ENCODE measurements at places on chromosomes 1 and 21. TPM values are rescaled to one million over a fixed set of nuclear protein-coding genes. Genes with fewer than 3 reads are reported as not detected.

DNA sequence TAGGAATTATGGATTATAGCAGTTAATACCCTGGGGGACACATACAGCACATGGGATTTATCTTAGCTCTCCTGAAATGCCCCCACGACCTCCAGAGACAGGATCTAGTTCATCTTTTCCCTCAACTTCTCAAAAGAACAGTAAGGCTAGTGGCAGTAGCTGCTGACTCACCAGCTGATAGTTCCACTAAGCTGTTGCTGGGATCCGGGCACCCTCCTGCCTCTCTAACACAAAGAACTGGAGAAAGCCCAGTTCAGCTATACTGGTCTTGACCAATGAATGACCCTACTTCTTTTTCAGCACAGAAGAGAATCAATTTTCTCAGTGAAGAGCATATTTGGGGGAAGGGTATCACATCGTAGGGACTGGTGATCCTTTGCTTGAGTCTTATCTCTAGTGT is 84.1 kb downstream of the PGBD5 start:
- no peak for DNase-seq

GRCh38 chr1:174448531-174448883 is 743 bp downstream of the GPR52 start:
- no peak for DNase-seq

DNA sequence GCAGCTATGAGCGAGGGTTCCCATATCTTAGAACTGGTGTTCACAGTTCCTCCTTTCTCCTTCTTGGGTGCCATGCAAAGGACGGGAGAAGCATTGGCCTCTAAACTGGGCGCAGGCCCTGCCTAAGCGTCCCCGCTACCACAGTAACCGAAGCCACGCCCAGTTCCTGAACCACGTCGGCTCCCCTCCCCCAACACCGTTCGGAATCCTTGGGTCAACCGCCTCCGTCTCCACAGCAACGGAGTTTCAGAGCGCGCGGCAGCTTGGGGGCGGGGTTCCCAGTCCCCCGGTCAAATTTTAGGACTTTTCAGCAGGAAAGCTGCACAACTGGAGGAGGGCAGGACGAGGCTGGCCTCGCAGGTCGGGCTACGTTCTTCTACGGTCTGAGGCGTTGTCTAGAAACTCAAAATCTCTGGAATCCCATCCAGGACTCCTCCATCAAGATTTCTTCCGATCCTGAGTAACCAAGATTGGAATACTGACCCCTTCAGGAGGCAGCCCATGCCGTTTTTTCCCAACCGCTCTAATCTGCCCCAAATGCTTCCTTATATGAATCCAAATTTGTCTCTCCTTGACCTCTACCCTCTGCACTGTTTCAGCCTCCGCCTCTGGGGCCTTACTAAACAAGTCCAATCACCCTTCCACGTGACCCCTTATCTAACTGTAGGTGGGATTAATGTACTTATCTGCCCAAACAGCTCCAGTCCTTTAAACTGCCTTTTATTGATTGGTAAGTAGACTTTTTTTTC is at the start of gene SPAG17:
Gene SPAG17 (minus strand): TSS at position 145 of the 749 bp plus-strand sequence. CDS start 71 bp downstream, at position 74.
- DNase-seq = peak; percentile 84

DNA sequence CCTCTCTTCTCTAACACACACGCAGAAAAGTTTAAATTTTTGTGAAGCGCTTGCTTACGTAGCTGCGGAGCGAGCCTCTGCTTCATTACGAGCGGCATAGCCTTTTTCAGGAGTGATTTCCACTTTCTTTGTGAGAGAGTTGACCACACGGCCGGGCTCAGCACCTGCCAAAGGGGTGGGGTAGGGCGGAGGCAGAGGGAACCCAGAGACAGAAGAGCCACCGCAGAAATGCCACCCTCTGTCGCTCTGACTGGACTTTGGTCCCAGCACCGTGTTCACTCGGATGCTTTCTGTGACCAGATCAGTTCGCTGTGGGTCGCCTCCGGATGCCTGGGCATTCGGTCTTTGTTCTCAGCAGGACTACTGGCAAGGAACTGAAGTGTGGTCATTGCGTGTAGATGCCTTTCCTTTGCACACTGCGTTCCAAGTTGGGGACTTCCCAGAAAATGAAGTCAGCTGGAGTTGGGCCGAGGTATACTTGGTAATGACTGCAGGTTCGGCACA is 883 bp downstream of the CHODL start:
- peak; percentile 80 for DNase-seq

Gene THEM5
- 0.37 TPM for polyA plus RNA-seq

Gene TRIM67
- 0.05 TPM for polyA plus RNA-seq

DNA sequence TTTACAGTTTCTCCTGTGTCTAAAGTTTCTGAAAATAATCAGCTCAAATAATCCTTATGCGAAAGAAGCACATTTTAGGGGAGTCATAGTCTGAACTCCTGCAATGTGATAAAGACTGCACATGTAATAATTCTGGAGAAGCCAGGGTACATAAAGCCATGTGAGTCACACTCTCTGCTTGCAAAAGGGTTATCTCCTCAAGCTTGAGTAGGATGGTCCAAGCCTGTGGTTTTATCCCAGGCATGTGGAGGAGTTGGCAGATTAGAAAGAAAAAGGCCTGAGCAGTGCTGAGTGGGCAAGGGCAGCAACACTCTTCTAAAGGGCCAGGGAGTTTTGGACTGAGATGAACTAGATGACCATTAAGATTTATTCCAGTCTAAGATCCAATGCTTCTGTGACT is 220.4 kb downstream of the RHOU start:
- DNase-seq = no peak

- DNase-seq = no peak
These were observed 1083.1 kb downstream of the PLA2G4A start for GRCh38 chr1:187911820-187912219.

Gene ST7L
- polyA plus RNA-seq = 20.6 TPM

Gene MTARC2
- 17.4 TPM for polyA plus RNA-seq

Gene YTHDF2
- polyA plus RNA-seq = 49.4 TPM

DNA sequence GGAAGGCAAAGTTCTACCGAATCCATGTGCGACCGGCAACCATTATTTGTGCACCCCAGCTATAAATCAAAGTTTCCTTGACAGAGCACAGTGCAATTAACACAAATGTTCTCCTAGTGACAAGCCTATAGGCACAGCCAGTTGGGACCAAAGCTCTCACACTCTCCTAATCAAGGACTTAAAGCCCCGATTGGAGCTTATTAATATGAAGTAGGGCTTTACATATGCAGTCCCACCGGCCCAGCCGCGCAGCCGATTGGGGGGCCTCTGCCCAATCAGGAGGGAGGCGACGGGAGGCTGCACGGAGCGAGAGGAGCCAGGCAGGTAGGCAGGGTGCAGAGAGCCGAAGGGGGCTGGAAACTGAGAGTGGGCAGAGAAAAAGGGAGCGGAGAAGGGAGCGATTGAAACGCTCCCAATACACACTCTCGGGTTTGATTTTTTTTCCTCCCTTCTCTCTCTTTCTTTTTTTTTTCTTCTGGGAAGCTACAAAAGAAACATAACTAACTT is at the start of gene ESRRG:
Gene ESRRG (minus strand): TSS at position 156 of the 507 bp plus-strand sequence. CDS start 130 bp downstream, at position 26.
- DNase-seq = peak; percentile 18

DNA sequence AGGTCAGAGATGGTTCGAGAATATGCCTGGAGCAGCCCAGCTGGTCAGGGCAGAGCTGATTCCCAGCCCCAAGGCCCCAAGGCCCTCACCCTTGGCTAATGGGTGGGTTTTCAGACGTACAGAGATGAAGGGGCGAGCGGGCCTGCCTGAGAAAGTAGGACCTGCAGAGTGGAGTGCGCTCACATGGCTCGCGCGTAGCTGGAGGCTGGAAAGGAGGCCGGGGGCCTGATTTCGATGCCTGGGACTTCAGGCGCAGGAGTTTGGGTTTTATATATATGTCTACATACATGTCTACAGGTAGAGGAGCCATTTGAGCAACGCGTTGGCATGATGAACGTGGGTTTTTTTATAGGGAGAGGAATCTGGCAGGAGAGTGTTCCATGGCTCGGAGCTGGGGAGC is 8.9 kb downstream of the COQ8A start:
- DNase-seq = no peak

Gene TLR5
- 5.9 TPM for polyA plus RNA-seq

Gene GIPC2
- 0.94 TPM for polyA plus RNA-seq

Measured in hindlimb muscle (tissue), 1 donor.